ENCODE measurements at places on chromosomes 4 and X. TPM values are rescaled to one million over a fixed set of nuclear protein-coding genes. Genes with fewer than 3 reads are reported as not detected.

GSX2 gene
- total RNA-seq: 1.7 TPM

GRCh38 chr4:42709392-42710065 lies 52.6 kb upstream of the ATP8A1 start:
- DNase-seq: no peak

DNA sequence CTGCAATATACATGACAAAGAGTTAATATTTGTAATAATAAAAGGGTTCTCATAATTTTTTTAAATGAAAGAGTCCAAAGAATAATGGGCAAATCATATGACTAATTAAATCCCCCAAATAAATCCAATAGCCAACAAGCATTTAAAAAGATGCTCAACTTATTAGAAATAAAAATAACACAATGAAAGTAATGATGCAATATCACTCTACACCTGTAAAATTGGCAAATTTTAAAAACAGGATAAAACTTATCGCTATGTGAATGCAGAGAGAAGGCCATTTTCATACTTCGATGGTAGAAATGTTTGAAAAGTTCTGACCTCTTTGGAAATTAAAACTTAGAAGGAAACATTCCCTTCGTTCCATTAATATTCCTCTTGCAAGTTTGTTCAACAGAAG lies 1.9 kb downstream of the F8 start:
- DNase-seq: no peak

DNA sequence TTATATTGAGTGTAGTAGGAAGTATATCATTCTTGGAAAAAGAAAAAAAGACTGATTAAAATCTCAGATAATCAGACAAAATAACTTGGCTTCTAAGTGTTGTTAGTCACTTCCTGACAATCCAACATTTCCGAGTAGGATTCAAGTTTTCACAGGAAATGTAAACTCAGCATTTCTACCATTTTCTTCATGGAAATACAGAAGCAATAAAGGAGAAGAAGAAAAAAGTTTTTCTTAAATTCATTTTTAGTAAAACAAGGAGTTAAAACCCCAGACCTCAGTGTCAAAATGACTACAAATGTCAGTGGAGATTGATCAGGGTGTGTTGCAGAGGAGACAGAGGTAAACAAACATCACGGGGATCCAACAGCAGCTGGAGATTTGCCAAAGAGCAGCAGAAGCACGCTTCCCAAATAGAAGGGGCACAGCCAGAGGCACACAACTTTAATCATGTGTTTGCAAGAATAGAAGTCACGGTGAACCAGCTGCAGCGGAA lies 129.3 kb upstream of the FAM9B start:
- no peak for DNase-seq

All from dorsolateral prefrontal cortex (tissue), 122 donors.